Activated naive CD8-positive, alpha-beta T cell treated with anti-CD3 and anti-CD28 coated beads, Interleukin-2, amount 10 ng/mL, durations not matched to agents 7 days and 5 days (primary cell): ENCODE measurements at places on chromosomes 6 and 20. TPM values are rescaled to one million over a fixed set of nuclear protein-coding genes. Genes with fewer than 3 reads are reported as not detected.

GRCh38 chr6:11527274-11527870, 10.2 kb upstream of the TMEM170B start:
- no peaks in the 10 kb centered on the region for H3K36me3 ChIP-seq
- H3K4me1 ChIP-seq: peaks cover 3% of the 10 kb centered on the region
- no peak overlapping the region for H3K27ac ChIP-seq
- no peak overlapping the region for H3K4me3 ChIP-seq
- no peak for DNase-seq

- DNase-seq: peak; percentile 66
- H3K36me3 ChIP-seq: no peaks in the 10 kb centered on the region
- peaks cover 13% of the 10 kb centered on the region for H3K4me1 ChIP-seq
These were observed 59.2 kb upstream of the PRSS16 start for GRCh38 chr6:27188061-27188884.

DNA sequence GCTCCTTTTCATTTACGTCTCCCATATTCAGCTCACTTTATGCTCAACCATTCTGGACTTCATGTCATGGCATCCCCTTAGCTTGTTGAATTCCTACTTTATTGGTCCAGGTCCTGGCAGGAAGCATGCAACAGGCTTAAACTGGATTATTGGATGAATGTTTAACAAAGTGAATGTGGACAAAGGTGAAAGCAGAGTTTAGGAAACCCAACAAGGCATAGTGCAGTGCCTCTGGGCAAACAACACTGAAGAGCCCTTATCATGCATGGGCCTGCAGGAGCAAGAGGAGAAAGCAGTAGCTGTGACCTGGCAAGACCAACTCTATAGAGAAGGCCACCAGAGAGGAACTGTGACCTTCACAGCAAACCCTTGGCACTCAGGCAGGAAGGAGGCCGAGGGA, 5.3 kb upstream of the ANKRD66 start:
- no peaks in the 10 kb centered on the region for H3K4me1 ChIP-seq
- H3K27me3 ChIP-seq: peaks cover 18% of the 10 kb centered on the region
- no peak overlapping the region for H3K27ac ChIP-seq
- H3K4me3 ChIP-seq: no peak overlapping the region
- no peaks in the 10 kb centered on the region for H3K36me3 ChIP-seq

DNA sequence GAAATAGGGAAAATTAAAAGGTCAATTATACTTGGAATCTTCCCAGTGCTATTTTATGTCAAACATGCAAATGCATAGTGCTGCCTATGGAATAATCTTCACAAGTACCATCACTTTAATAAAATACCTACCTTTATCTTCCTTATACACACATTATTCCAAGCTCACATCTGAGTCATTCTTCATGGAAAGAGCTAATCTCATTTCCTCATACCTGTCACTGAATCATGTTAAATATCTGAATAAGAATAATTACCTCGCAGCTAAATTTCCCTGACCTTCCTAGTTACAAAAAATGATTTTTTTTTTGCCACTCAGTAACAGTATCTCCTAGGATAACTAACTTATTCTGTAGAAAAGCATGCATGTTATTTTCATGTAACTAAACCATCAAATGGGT, 661.4 kb upstream of the HS3ST5 start:
- H3K27ac ChIP-seq: no peak overlapping the region
- H3K4me1 ChIP-seq: no peaks in the 10 kb centered on the region
- no peaks in the 10 kb centered on the region for H3K36me3 ChIP-seq

DNA sequence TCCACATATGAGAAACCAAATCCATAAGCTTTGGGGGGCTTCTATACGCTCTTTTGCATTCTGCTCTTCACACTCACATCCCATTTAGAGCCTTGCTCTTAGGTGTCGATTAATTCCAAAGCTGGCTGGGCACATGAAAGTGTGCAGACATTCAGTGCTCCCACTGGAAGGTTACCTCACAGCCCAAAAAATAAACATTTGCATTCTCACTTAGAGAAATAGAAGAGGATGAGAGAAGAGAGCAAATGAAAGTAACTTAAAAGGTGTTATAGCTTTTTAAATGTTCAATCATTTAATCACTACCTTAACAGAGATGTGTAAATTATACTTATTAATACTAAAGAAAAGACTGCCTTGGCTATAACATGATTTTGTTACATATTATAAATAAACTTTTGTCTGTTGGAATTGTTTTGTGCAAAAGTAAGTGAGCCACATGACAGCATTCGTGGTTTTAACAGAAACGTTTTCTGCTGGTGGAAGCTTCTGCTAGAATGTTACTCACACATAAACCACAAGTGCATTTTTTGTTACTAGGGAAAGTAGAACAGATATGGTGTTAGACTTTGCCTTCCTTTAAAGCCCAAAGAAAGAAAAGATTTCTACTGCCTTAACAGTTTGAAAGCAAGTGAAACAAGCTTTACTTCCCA, 116.7 kb downstream of the SIM1 start:
- no peak overlapping the region for H3K4me3 ChIP-seq
- no peak overlapping the region for H3K27ac ChIP-seq
- no peaks in the 10 kb centered on the region for H3K36me3 ChIP-seq
- no peaks in the 10 kb centered on the region for H3K4me1 ChIP-seq
- H3K27me3 ChIP-seq: no peaks in the 10 kb centered on the region

Gene DNAH8
- total RNA-seq: 0.06 TPM

Gene PLA2G7
- total RNA-seq: 7.5 TPM

Gene TMEM170B
- total RNA-seq: 1.4 TPM

DNA sequence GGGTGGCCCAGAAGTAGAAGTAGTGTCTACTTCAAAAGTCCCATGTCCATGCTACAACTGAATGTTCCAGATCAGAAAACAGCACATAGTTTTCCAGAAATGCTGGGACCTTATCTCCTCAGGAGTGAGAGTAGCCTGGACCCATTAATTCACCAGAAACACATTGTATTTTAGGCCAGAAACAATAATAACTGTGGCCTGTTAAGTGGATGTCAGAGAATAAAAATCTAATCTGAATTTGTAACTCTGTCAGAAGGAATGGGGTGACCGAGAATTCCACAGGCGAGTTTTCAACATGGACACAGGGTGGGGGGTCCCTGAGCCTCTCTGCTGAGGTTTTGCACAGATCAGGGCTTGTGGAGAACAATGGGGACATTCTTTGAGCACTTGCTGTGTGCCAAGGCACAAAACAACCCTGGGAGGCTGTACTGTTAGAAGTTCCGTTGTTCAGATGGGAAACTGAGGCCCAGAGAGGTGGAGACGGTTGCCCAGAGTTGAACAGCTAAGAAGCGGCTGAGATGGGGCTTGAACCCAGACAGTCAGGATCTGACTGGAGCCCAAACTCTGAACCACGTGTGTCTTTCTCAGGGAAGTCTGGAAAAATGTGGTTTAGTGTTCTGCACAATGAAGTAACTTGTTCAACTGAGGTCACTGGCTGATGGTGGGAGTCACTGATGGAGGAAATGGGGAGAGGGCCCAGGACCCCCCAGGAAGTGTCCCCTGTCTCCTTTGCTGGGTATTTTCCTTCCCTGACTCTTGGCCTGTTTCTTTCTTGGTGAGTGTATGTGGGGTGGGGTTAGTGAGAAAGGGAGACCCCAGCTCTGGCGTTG, 44.2 kb downstream of the SNAI1 start:
- H3K4me3 ChIP-seq: no peak overlapping the region
- H3K27me3 ChIP-seq: peaks cover 11% of the 10 kb centered on the region
- no peak for DNase-seq
- no peaks in the 10 kb centered on the region for H3K36me3 ChIP-seq
- peaks cover 4% of the 10 kb centered on the region for H3K4me1 ChIP-seq

- peak overlapping the region; percentile 56 for H3K4me3 ChIP-seq
- peak overlapping the region; percentile 87 for H3K27ac ChIP-seq
- no peak for DNase-seq
- peaks cover 4% of the 10 kb centered on the region for H3K36me3 ChIP-seq
- peaks cover 40% of the 10 kb centered on the region for H3K4me1 ChIP-seq
These were observed 60.6 kb upstream of the MRPS10 start for GRCh38 chr6:42278131-42278853.

- peaks cover 7% of the 10 kb centered on the region for H3K27me3 ChIP-seq
- no peak for DNase-seq
- no peaks in the 10 kb centered on the region for H3K36me3 ChIP-seq
- no peak overlapping the region for H3K4me3 ChIP-seq
- no peak overlapping the region for H3K27ac ChIP-seq
These were observed 37.5 kb downstream of the SASH1 start for GRCh38 chr6:148379966-148380713.

Gene SLC22A2
- not detected for total RNA-seq

- H3K4me1 ChIP-seq: peaks cover 23% of the 10 kb centered on the region
- H3K4me3 ChIP-seq: no peak overlapping the region
- H3K27ac ChIP-seq: no peak overlapping the region
- H3K27me3 ChIP-seq: no peaks in the 10 kb centered on the region
- no peak for DNase-seq
These were observed 71.4 kb downstream of the ARID1B start for GRCh38 chr6:156848533-156848932.

- no peak overlapping the region for H3K27ac ChIP-seq
- no peaks in the 10 kb centered on the region for H3K36me3 ChIP-seq
- no peak overlapping the region for H3K4me3 ChIP-seq
- no peaks in the 10 kb centered on the region for H3K27me3 ChIP-seq
These were observed 558.2 kb upstream of the CITED2 start for GRCh38 chr6:139932671-139933070.

Gene SSTR4
- not detected for total RNA-seq

Gene PPP1R14C
- not detected for total RNA-seq

GRCh38 chr6:15622045-15622740, 40.6 kb downstream of the DTNBP1 start:
- peaks cover 9% of the 10 kb centered on the region for H3K36me3 ChIP-seq
- no peaks in the 10 kb centered on the region for H3K27me3 ChIP-seq
- no peak overlapping the region for H3K4me3 ChIP-seq
- H3K27ac ChIP-seq: no peak overlapping the region

DNA sequence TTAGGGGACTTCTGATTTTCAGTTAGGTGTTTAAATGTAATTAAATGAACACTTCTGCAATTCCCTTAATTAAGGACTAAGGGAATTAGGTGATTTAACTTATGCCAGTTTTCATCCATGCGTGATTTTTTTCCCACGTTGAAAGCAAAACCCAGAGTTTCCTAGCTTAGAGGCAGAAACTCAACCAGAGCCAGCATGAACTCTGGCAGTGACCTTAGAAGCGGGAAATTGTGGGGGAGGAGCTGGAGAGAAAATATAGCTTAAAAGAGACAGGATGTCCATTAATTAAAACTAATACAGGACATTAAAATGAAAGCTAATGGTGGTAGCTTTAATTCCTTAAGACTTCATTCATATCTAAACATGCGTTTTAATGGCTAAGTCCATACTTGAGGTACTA, 41.6 kb downstream of the IYD start:
- no peaks in the 10 kb centered on the region for H3K4me1 ChIP-seq
- no peak for DNase-seq
- H3K4me3 ChIP-seq: no peak overlapping the region
- H3K36me3 ChIP-seq: no peaks in the 10 kb centered on the region
- H3K27ac ChIP-seq: no peak overlapping the region

- no peak overlapping the region for H3K27ac ChIP-seq
- peaks cover 16% of the 10 kb centered on the region for H3K4me1 ChIP-seq
- H3K4me3 ChIP-seq: no peak overlapping the region
- no peak for DNase-seq
- H3K27me3 ChIP-seq: peaks cover 11% of the 10 kb centered on the region
These were observed 69.0 kb upstream of the CD93 start for GRCh38 chr20:23155141-23155590.

GRCh38 chr20:22411627-22412450, 172.5 kb downstream of the FOXA2 start:
- no peaks in the 10 kb centered on the region for H3K27me3 ChIP-seq
- H3K36me3 ChIP-seq: no peaks in the 10 kb centered on the region
- DNase-seq: no peak

- no peak overlapping the region for H3K27ac ChIP-seq
- no peaks in the 10 kb centered on the region for H3K4me1 ChIP-seq
- peaks cover 5% of the 10 kb centered on the region for H3K27me3 ChIP-seq
- no peak for DNase-seq
- no peaks in the 10 kb centered on the region for H3K36me3 ChIP-seq
- no peak overlapping the region for H3K4me3 ChIP-seq
These were observed 74.0 kb upstream of the CST7 start for GRCh38 chr20:24875078-24875477.

- H3K27me3 ChIP-seq: peaks cover 23% of the 10 kb centered on the region
- no peaks in the 10 kb centered on the region for H3K36me3 ChIP-seq
- H3K4me1 ChIP-seq: peaks cover 8% of the 10 kb centered on the region
These were observed 12.6 kb downstream of the HCK start for GRCh38 chr20:32064667-32065066.

DNA sequence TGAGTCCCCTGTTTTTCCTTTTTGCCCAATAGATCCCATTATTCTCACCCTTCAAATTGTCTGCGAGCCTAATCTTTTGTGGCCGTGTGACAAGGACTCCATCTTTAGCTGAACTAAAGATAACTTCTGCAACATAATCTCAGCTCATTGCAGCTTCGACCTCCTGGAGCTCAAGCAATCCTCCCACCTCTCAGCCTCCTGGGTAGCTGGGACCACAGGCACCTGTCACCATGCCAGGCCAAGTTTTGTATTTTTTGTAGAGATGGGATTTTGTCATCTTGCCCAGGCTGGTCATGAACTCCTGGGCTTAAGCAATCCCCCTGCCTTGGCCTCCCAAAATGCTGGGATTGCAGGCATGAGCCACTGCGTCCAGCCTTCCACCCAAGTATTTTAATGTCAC, 161.0 kb downstream of the GJA1 start:
- no peak overlapping the region for H3K27ac ChIP-seq
- no peaks in the 10 kb centered on the region for H3K4me1 ChIP-seq
- no peak overlapping the region for H3K4me3 ChIP-seq

DNA sequence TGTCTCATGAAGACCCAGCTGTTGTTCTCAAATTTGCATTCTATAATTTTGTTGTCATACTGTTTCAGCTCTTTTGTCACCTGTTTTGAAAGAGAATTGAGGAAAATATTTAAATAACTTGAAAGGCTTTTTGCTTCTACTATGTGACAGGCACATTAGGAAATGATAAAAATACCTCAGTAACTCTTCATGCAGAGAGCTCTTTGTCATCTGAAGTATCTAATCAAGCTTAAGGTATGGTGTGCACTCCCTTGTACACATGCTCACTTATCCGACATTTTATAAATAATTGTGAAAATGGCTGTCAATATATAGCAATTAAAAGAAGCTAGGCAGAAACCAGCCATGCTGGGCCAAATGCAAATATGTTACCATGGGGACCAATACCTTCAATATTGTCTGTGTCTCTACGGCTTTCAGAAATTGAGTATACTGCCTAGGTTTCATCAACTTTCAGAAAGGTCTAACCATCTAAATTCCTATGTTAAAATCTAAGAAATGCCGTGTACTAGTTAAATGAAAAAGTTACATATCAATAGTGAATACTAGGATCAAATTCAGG, 349.0 kb downstream of the RNGTT start:
- H3K4me3 ChIP-seq: no peak overlapping the region
- no peaks in the 10 kb centered on the region for H3K27me3 ChIP-seq
- H3K4me1 ChIP-seq: no peaks in the 10 kb centered on the region
- no peak overlapping the region for H3K27ac ChIP-seq

Gene FERMT1
- total RNA-seq: not detected

DNA sequence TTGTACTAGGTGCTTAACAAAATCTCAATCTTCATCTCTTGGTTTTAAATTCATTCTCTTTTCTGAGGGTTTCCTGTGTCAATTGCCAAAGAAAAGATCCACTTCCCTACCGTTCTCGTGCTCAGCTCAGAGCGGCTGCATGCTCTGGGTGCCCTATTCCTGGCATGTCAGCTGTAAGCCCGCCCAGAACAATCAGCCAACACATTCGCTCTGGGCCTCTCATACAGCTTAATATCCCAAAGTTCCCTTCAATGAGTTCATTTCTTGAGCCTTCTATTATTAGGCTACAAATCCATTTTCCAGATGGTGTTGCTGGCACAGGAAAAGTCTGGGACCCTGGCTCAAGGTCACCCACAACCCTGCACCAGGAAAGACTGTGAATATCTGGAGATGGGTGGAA, 24.3 kb upstream of the LRFN2 start:
- H3K27me3 ChIP-seq: peaks cover 30% of the 10 kb centered on the region
- no peaks in the 10 kb centered on the region for H3K36me3 ChIP-seq
- no peak overlapping the region for H3K4me3 ChIP-seq
- no peak overlapping the region for H3K27ac ChIP-seq
